ENCODE measurements at places on chromosomes 2 and 18.

GRCh38 chr2:231373184-231373583 is 22.3 kb upstream of the B3GNT7 start:
- DNase-seq: no peak

GRCh38 chr2:183010112-183010511 is 28.1 kb downstream of the NCKAP1 start:
- DNase-seq: no peak

DNA sequence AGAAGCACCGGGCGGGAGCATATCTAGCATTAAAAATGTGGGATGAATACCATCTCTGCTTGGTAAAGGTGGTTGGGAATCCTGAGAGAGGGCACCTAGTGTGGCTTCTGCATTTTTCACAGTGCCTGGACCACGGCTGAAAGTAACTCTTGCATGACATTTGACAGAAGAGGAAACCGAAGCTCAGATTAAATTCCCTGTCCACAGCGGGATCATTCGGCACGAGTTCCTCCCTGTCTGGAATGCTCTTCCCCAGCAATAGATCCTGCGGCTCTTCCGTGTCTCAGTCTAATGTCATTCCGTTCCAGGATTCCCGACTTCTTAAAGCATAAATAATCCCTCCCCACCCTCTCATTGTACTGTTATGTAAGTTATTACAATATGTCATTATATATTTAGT is 905 bp upstream of the RPS7 start:
- DNase-seq: no peak

GRCh38 chr2:1591978-1592907 is 152.1 kb downstream of the PXDN start:
- no peak for DNase-seq
